ENCODE measurements at places on chromosomes 11 and 22. TPM values are rescaled to one million over a fixed set of nuclear protein-coding genes. Genes with fewer than 3 reads are reported as not detected.
A peak's percentile ranks its signal among the peaks of the same experiment; 100 is the strongest.

Gene TSSK2
- total RNA-seq, result not detected

Gene TPP1
- 104 TPM for total RNA-seq

Gene NFAM1
- total RNA-seq, result 1.1 TPM

Gene FADS1
- 16.4 TPM for total RNA-seq

Gene WBP2NL
- 9.6 TPM for total RNA-seq

Gene OR2AG1
- total RNA-seq, result not detected

Gene SLC17A6
- not detected for total RNA-seq

Gene FAM111B
- total RNA-seq, result 1.4 TPM

Gene LMO2
- total RNA-seq, result 2.1 TPM

DNA sequence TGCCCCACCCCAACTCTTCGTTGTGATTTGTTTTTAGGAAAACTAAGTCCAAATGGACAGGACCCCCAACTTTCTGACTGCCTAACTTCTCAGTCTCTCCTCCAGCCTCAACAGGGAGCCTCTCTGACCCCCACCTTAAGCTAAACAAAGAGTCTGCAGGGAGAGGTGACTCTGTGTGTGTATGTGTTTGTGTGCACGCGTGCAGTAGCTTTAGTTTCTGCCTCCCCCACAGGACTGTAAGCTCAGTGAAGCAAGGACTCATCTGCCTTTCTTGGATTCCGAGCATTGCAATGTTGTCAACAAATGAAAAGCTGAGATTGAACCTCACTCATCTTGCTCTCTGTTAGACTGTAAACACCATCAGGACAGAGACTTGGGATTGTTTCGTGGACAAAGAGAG lies 7.9 kb downstream of the SNAP29 start:
- peaks cover 20% of the 10 kb centered on the region for H3K36me3 ChIP-seq
- H3K27ac ChIP-seq, result peak overlapping the region; percentile 78
- H3K4me1 ChIP-seq, result peaks cover 43% of the 10 kb centered on the region
- no peak for DNase-seq
- no peak overlapping the region for H3K4me3 ChIP-seq

- no peak overlapping the region for H3K4me3 ChIP-seq
- no peaks in the 10 kb centered on the region for H3K36me3 ChIP-seq
- peaks cover 18% of the 10 kb centered on the region for H3K4me1 ChIP-seq
- H3K27me3 ChIP-seq, result peaks cover 51% of the 10 kb centered on the region
- no peak overlapping the region for H3K27ac ChIP-seq
Measured at GRCh38 chr11:15075162-15075526, 1.8 kb downstream of the CALCB start.

- H3K27me3 ChIP-seq, result no peaks in the 10 kb centered on the region
- no peak overlapping the region for H3K27ac ChIP-seq
- peaks cover 60% of the 10 kb centered on the region for H3K36me3 ChIP-seq
- peaks cover 49% of the 10 kb centered on the region for H3K4me1 ChIP-seq
- H3K4me3 ChIP-seq, result no peak overlapping the region
Measured at GRCh38 chr11:83166193-83166866, 9.4 kb downstream of the PCF11 start.

DNA sequence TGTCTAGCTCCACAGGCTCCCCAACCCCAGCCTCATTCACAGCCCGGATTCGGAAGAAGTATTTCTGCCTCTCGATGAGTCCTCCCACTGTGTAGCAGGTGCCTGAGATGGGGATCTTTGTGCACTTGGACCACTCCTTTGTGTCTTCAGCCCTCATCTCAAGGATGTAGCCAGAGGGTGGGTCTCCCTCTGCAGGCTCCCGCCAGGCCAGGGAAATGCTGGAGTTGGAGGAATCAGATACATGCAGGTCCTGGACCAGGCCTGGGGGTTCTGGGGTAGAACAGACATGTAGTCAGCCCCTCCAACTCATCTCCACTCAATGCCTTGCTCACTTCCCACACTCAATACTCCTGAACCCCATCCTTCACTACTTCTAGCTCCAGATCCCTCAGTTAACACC lies 10.8 kb downstream of the TMEM86A start:
- H3K36me3 ChIP-seq, result no peaks in the 10 kb centered on the region
- peaks cover 26% of the 10 kb centered on the region for H3K4me1 ChIP-seq
- H3K27ac ChIP-seq, result no peak overlapping the region

- peak within 1 kb of the TSS; percentile 76 for H3K27ac ChIP-seq
- peak; percentile 91 for DNase-seq
- peak within 1 kb of the TSS; percentile 41 for H3K4me3 ChIP-seq
- no peaks in the 10 kb centered on the region for H3K27me3 ChIP-seq
- H3K4me1 ChIP-seq, result peaks cover 58% of the 10 kb centered on the region
- H3K36me3 ChIP-seq, result peaks cover 5% of the 10 kb centered on the region
Measured at GRCh38 chr11:47257517-47258316, at the start of gene NR1H3. NR1H3 (plus strand) TSS chr11:47257996; CDS start chr11:47259217, 1,221 bp downstream.

DNA sequence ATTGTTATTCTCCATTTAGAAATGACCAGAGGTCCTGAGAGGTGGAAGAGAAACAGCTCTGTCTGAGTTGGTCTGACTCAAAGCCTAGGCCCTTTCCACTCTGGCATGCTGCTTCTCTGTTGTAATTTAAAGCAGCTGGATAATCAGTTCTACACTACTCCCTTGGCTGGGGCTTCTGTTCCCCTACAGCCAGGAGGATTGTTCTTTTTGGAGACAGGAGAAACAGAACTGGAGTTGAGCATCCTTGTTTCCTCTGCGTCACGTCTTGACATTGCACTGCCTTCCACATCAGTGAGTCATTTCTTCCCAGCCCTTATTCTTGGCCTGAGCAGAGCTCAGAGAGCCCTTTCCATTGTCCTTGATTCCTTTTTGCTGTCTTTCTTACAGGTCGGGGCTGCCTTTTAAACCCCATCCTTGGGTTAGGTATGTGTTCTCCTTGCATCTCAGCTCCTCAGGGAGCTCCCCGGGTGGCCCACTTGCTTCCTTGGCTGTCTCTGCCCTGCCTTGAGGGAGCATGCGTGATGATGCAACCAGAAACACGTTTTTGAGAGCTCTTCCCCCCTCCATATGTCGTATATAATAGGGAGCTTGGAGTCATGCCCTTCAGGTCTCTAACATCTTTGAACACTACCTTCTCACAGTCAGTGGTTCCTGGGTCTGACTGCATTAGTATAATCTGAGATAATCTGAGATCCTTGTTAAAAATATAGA lies 35.7 kb downstream of the CYB5R2 start:
- no peak for DNase-seq
- no peaks in the 10 kb centered on the region for H3K27me3 ChIP-seq
- no peak overlapping the region for H3K4me3 ChIP-seq
- peaks cover 32% of the 10 kb centered on the region for H3K4me1 ChIP-seq

DNA sequence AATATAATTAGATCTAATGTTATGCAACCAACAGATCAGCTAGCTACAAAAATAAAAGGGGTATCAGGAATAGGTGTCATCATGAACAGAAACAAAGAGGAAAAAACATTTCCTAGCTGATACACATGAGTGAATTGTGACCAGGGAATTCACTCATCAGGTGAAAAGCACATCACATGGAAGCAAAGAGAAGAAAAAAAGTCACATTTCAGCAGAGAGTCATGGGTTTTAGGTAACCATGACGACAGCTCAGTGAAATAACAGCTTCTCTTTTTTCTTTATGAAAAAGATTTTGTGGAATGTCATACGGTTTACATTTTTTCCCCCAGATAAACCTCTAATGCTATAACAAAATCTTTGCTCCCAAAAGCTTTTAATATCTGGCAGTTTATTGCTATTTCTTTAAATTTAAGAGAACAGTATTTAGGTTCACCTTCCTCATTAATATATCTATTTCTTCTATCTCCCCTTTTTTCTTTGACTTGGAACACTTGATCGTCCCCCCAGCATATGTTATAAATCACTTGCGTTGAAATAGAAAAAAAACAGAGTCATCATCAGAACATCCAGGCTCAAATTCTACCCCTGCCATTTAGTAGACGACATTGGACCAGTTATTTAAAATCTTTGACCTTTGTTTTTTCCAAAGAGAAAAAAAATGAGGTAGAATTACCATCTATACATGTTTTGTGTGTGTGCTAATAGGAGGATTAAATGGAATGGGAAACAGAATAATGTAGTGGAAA lies 5.3 kb downstream of the TYR start:
- H3K4me3 ChIP-seq, result no peak overlapping the region
- no peaks in the 10 kb centered on the region for H3K36me3 ChIP-seq
- H3K4me1 ChIP-seq, result no peaks in the 10 kb centered on the region
- no peak for DNase-seq
